Stimulated activated naive B cell treated with anti-CD40 and anti-IgM and Interleukin-4, amounts not matched to agents 10 μg/mL and 1 μg/mL and 100 μg/mL, for 72 hours (primary cell): ENCODE measurements at places on chromosomes 5 and 9.
A peak's percentile ranks its signal among the peaks of the same experiment; 100 is the strongest.

- peaks cover 2% of the 10 kb centered on the region for H3K36me3 ChIP-seq
- peak overlapping the region; percentile 60 for H3K27ac ChIP-seq
- H3K27me3 ChIP-seq: peaks cover 59% of the 10 kb centered on the region
- H3K4me3 ChIP-seq: peak overlapping the region; percentile 89
- peaks cover 54% of the 10 kb centered on the region for H3K4me1 ChIP-seq
- no peak for DNase-seq
Measured at GRCh38 chr5:116573702-116574366, 789 bp downstream of the SEMA6A start.

GRCh38 chr5:173144200-173145176 lies at the start of gene BNIP1:
BNIP1 (plus strand) TSS chr5:173144531; CDS start chr5:173144546, 15 bp downstream.
- peak within 1 kb of the TSS; percentile 97 for H3K4me3 ChIP-seq
- H3K27me3 ChIP-seq: no peaks in the 10 kb centered on the region
- peak; percentile 94 for DNase-seq
- H3K27ac ChIP-seq: peak within 1 kb of the TSS; percentile 100
- H3K4me1 ChIP-seq: peaks cover 8% of the 10 kb centered on the region

DNA sequence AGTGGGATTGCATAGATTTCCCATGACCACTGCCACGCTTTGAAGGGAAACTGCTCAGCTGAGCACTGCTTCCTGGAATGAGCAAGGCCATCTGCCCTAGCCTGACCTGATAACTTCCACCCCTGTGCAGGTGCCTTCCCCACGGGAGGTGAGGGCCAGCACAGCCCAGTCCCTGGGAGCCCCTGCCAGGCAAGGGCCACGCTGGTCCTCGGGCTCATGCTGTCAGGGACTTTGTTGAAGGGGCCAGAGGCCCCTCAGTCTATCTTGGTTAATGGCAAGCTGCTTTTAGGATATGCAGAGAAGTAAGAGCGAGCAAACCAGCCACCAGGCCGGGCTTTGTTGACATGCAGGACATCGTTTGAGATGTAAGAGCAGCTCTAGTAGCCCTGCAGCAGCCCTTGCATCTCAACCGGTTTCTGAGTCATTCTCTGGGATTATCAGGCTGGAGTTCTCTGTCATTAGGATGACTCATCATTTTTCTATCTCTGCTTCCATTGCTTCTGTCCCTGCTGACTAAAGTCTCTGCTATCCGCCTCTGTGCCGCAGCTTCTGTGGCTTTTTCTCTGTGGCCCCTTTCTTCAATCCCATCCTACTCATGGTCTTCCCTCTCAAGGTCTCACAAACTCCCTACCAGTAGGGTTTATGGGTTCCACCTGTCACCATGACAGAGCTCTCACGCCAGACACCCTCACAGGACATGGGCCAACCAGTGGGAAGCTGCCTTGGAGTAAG lies 30.6 kb upstream of the IQGAP2 start:
- peak overlapping the region; percentile 9 for H3K27ac ChIP-seq
- no peak overlapping the region for H3K4me3 ChIP-seq
- H3K27me3 ChIP-seq: peaks cover 4% of the 10 kb centered on the region
- H3K36me3 ChIP-seq: no peaks in the 10 kb centered on the region
- DNase-seq: no peak

DNA sequence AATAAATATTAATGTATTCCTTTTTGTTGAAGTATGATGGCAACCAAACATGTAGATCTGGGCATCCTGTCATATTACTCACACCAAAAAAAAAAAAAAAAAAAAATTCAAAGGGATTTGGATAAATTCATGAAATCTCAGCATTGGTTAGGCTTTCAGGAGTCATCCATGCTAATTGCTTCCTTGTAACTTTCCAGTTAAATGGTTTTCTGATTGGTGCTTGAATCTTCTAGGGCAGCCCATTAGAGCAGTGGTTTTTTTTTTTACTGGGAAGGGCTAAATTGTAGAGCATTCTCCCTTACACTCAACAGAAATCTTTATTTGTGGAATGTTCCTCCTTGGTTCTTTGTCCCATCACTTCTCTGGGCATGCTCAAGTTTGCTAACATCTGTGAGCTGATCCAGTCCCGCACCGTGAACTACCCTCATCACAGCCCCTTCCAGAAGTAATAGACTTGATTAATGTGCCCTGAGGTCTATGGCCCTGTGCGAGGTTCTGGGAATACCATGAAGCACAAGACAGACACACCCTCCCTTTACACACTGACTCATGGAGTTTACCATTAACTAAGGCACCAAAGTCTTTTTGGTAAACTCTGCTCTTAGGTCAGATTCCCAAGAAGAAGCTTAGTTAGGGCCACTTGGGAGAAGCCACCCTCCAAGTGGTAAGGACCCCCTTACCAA lies 56.0 kb downstream of the RGS3 start:
- no peak overlapping the region for H3K27ac ChIP-seq
- peaks cover 80% of the 10 kb centered on the region for H3K4me1 ChIP-seq
- H3K27me3 ChIP-seq: no peaks in the 10 kb centered on the region
- no peak overlapping the region for H3K4me3 ChIP-seq
- DNase-seq: no peak

DNA sequence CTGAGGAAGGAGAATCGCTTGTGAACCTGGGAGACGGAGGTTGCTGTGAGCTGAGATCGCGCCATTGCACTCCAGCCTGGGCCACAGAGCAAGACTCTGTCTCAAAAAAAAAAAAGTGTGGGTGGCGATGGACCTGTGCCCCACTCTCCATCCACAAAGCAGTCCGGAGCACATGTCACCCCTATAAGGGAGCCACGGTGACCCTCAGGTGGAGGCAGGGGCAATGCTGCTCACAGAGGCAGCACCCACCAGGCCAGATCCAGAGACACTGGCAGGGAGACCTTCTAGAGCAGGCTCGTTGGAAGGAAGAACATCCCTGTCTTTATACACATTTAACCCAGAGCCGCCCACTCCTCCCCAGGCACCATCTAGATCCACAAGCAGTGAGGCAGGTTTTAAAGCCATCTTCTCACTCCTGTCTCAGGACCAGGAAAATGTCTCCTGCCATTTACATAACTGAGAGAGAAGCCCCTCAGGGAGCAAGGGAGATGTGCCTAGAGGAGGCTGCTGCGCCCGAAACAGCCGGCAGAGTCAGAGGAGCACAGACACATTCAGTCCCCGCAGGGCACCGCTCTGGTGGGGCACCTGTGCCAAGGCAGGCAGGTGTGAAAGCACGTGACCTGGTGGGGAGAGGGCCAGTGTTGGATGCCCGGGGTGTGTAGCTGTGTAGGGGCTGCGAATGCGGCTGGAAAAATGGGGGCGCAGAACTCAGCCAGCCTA lies 31.6 kb upstream of the ADAMTS2 start:
- no peaks in the 10 kb centered on the region for H3K36me3 ChIP-seq
- no peak for DNase-seq
- H3K4me1 ChIP-seq: no peaks in the 10 kb centered on the region
- H3K27me3 ChIP-seq: peaks cover 5% of the 10 kb centered on the region

GRCh38 chr5:181241393-181241975 lies 2.2 kb downstream of the RACK1 start:
- DNase-seq: no peak
- H3K36me3 ChIP-seq: peaks cover 67% of the 10 kb centered on the region
- H3K4me3 ChIP-seq: peak overlapping the region; percentile 94
- peak overlapping the region; percentile 98 for H3K27ac ChIP-seq
- peaks cover 32% of the 10 kb centered on the region for H3K4me1 ChIP-seq

DNA sequence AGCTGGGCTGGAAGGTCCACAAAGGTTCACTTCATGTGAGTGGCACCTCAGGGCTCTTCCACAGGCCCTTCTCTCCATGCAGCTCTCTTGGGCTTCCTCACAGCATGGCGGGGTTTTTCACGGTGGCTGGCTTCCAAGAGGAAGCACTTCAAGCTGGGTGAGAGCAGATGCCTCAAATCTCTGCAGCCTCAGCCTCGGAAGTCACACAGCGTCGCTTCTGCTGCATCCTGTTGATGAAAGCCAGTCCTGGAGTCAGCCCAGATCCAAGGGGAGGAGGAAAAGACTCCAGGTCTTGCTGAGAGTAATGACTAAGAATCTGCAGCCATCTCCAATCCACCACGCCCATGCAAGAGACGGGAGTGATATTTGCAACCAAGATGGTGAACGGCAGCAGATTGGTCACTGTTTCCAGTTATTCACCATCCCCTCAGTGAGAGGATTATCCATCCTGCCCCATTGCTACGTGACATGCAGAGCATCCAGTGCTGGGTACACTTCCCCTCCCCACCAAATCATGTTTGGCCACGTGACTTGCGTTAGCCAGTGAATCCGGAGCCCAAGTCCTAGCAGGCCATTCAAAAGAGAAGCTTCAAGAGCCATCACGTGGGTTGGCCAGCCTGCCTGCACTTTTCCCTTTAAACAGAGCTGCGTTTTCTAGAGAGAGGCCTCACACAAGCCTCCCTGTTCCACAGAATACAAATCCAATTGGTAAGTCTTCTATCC lies 173.9 kb downstream of the C9orf50 start:
- peaks cover 14% of the 10 kb centered on the region for H3K27me3 ChIP-seq
- H3K36me3 ChIP-seq: no peaks in the 10 kb centered on the region
- no peak for DNase-seq
- H3K27ac ChIP-seq: no peak overlapping the region
- H3K4me1 ChIP-seq: no peaks in the 10 kb centered on the region

GRCh38 chr5:174337276-174338184 lies 292.0 kb downstream of the NSG2 start:
- H3K27ac ChIP-seq: no peak overlapping the region
- H3K36me3 ChIP-seq: no peaks in the 10 kb centered on the region
- H3K4me1 ChIP-seq: no peaks in the 10 kb centered on the region
- H3K27me3 ChIP-seq: peaks cover 21% of the 10 kb centered on the region

DNA sequence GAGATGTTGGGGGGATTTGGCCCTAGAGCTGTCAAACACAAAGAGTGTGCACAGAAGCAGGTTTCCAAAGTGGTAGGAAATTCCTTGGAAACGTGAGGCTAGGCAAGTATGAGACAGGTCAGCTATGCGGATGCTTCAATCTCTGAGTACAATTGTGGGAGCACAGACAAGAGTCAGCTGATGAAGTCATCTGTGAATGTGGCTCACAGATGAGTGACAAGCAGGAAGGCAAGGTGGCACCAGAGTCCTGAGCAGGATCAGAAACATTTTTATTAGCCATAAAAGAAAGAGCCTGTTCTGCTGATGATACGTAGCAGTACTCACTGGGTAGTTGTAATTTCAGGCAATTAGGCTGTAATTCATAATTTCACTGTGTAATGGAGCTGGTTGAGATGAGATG lies 117.0 kb downstream of the DCP2 start:
- no peaks in the 10 kb centered on the region for H3K4me1 ChIP-seq
- no peak overlapping the region for H3K27ac ChIP-seq
- H3K27me3 ChIP-seq: peaks cover 9% of the 10 kb centered on the region
- H3K4me3 ChIP-seq: no peak overlapping the region

GRCh38 chr9:128729302-128729701 lies 5.4 kb upstream of the ZDHHC12 start:
- no peak for DNase-seq
- H3K4me1 ChIP-seq: peaks cover 20% of the 10 kb centered on the region
- peaks cover 30% of the 10 kb centered on the region for H3K36me3 ChIP-seq
- no peak overlapping the region for H3K4me3 ChIP-seq
- H3K27me3 ChIP-seq: no peaks in the 10 kb centered on the region
- H3K27ac ChIP-seq: peak overlapping the region; percentile 47

- H3K4me3 ChIP-seq: no peak overlapping the region
- DNase-seq: no peak
- H3K4me1 ChIP-seq: peaks cover 9% of the 10 kb centered on the region
- H3K36me3 ChIP-seq: no peaks in the 10 kb centered on the region
- H3K27ac ChIP-seq: no peak overlapping the region
- H3K27me3 ChIP-seq: no peaks in the 10 kb centered on the region
Measured at GRCh38 chr5:32182463-32183063, 8.4 kb upstream of the GOLPH3 start.

DNA sequence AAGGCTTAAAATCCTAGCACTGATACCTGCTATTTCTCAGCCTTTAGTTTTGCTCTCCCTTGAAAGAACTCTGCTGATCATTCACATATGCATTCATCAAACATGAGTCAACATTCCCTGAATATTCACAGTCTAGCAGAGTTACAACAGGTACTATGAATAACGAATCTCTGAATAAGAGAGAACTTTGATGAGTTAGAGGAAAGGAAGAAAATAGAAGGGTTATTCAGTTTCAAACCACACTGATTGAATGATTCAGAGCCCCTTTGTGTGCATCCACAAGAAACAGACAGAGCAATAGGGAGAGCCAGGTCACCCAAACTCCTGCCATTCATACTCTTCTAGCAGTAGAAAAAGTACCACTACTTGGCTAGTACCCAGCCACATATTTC lies 36.0 kb downstream of the FOXD1 start:
- H3K36me3 ChIP-seq: no peaks in the 10 kb centered on the region
- DNase-seq: no peak
- no peak overlapping the region for H3K27ac ChIP-seq
- H3K4me1 ChIP-seq: no peaks in the 10 kb centered on the region

DNA sequence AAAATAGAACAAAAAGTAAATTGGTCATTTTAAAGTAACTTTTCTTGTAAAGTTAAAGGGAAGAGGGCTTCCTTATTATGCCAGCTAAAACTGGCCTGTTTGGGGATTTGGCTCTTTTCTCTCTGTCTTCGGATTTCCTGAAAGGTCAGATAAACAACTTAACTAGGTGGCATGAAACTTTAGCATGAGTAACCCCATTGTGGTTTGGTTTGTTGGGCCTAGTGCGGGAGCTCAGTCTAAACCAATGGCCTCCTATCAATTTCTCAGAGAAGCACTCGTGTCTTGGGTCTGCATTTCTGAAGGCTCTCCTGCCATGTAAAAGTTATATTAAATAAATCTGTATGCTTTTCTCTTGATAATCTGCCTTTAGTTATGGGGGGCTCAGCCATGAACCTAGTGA lies 48.5 kb upstream of the ANKH start:
- no peak overlapping the region for H3K27ac ChIP-seq
- no peak for DNase-seq
- H3K36me3 ChIP-seq: no peaks in the 10 kb centered on the region
- H3K27me3 ChIP-seq: no peaks in the 10 kb centered on the region
- no peaks in the 10 kb centered on the region for H3K4me1 ChIP-seq

DNA sequence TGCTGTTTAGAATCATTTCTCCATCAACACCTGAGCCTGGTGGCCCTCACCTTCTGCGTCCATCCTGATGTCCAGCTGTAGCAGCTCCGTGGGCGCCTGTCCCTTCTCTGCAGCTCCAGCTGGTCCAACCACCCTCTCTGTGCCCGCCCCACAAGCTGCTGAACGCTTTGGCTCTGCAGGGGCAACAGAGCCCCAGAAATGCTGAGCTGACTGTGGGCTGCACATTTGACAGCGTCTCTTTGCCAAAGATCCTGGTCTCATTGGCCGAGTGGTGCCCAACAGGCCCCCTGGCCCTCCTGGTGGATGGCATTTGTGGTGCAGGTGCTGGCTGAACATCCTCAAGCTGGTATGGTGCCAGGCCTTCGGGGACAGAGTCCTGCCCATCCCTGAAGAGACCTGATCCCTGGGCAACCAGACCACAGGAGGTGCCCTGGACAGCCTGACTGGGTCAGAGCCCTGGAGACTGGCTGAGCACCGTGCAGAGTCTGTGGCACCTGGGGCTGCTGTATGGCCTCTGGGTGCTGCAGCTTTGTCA lies 25.3 kb upstream of the CEP72 start:
- H3K27me3 ChIP-seq: peaks cover 60% of the 10 kb centered on the region
- H3K36me3 ChIP-seq: peaks cover 6% of the 10 kb centered on the region
- H3K4me1 ChIP-seq: no peaks in the 10 kb centered on the region
- DNase-seq: no peak
